ENCODE measurements at places on chromosomes 5 and 9.

DNA sequence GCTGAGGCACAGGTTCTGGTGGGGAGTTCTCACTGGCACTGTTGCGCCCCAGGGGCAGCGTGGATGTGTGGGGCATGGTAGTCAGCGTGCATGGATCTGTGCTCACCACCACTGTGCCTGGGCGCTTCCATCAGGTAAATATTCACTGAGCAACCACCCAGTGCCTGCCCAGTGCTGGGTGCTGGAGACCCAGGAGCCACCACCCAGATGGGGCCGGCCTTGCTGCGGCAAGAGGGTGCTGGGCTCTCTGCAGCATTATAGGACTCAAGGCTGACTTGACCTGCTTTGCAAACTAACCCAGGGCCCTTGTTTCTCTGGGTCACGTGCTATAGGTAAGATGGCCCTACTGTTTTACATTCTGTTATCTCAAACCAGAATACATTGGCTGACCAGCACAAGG lies 60.5 kb downstream of the DAP start:
- DNase-seq: no peak

GRCh38 chr5:50663636-50664035 lies 2.8 kb upstream of the PARP8 start:
- peak; percentile 23 for DNase-seq

GRCh38 chr5:172082180-172082579 lies 75.7 kb upstream of the FBXW11 start:
- no peak for DNase-seq

DNA sequence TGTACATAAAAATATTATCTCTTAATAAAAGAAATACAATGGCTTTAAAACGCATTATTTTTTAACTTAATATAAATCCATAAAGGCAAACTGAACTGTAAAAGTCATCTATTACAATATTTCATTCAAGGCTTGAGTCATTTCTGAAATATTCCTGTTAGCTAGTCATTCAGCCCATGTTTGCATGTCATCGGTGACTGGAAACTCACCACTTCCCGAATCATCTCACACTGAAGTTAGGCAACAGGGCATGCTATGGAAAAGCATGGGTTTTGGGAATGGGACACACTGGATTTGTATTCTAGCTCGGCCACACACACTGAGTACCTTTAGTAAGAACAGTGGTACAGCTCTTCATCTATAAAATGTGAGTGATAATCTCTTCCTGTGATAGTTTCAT lies 691.1 kb upstream of the C9orf72 start:
- DNase-seq: no peak

GRCh38 chr5:40554813-40555212 lies 124.9 kb upstream of the PTGER4 start:
- DNase-seq: no peak

- DNase-seq: no peak
Observed at GRCh38 chr5:149015126-149015525, 47.7 kb downstream of the SH3TC2 start.

- DNase-seq: no peak
Observed at GRCh38 chr9:98374385-98375051, 119.1 kb upstream of the TBC1D2 start.

DNA sequence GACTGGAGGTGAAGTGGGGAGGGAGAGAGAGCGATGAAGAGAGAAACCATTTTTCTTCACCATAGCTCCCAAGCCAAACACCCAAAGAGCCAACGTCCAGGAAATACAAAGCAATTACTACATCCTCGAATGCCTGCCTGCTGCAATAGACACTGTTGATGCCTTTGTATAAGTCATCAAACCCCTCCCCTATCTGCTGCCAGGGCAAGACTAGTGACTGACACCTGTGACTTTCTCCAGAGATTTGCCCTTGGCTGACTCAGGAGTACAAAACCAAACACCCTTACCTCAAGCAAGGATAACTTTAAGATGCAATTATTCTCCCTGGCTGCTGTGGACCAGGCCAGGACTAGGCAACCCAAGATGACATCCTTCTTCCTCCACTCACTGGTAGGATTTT lies 81.8 kb upstream of the RASA1 start:
- DNase-seq: no peak

GRCh38 chr9:127634698-127635097 lies 22.6 kb downstream of the STXBP1 start:
- DNase-seq: no peak

GRCh38 chr5:123180178-123180577 lies 91.1 kb downstream of the PRDM6 start:
- no peak for DNase-seq

DNA sequence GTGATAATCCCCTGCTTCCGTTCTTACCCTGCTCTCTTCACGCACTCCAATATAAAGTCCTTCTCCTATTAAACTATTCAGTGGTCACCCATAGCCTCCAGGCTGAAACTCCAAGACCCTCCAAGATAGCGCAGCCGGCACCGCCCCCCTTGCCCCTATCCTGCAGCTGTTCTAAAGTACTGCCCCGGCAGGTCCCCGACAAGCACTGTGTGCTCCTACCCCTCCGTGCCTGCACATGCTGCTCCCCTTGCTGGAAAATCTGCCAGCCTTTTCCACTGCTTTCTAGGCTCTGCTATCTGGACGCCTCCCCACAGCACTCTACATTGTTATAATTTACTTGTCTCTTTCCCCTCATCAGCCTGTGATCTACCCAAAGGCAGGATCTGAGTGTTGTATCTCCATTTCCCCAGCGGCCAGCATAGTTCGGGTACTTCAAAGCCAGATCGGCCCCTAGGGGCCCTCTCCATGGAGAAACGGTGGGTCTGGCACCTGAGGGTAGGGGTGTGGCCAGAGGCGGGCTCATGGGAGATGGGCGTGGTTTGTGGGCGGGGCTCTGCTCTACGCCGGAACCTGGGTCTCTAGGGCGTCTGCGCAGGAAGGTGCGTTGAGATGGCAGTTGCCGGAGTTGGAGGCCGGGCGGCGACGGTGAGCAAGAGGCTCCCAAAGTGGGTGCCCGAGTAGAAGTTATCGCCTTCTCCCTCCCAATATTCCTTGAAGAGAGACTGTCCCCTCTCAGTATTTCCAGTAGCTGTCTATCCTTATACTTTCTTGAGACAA lies 83.5 kb upstream of the RUSC2 start:
- no peak for DNase-seq

DNA sequence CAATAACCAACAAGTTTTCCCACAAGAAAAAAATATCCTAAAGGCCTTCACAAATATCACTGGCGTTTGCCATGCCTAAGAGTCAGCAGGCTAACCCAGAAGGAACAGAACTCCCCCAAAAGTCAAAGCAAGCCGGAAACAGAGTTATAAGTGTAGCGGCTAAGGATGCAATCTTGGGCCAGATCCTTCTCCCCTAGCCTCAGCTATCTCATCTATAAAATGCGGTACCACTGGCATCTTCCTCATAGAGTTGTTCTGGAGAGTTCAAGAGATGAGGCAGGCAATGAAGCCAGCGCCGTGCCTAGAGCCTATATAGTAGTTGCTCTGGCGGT lies 632 bp downstream of the DPM2 start:
- no peak for DNase-seq

DNA sequence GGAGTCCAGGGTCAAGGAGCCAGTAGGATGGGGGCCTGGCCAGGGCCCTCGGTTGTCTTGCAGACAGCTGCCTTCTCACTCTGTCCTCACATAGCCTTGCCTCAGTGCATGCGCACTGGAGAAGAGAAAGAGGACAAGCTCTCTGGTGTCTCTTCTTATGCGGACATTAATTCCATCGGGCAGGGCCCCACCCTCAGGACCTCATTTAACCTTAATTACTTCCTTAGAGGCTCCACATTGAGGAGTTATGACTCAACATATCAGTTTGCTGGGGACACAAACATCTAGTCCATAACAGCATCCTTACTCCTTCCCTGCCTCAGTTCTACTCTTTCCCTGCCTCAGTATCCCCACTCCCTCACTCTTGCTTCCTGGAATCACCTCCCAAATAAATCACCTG lies 78.4 kb downstream of the FRMD3 start:
- DNase-seq: no peak

DNA sequence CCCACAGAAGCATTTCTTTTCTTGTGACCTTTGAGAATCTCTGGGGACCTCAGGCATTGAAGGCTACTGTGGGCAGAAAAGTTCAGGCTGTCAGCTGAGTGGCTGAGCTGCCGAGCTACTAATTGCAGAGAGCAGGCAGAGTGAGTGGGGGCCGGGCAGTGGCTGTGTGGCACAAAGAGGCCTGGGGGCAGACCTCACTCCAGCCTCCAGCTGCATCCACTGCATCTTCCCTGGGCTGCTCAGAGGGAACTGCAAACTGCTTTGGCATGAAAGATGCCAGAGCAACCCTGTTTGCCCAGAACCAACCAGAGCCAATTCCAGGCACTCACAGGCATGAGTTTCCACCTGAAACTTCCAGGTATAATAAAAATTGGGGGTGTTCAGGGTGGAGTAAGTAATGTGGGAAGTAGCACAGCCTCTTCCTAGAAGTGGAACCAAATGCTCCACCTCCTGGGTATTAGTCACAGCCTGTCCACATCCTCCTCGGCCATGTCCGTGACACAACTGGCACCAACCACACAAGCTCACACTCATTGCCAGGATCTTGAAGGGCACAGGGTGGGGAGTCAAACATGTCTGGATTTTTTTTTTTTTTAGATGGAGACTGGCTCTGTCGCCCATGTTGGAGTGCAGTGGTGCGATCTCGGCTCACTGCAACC lies 548.9 kb downstream of the BNC2 start:
- DNase-seq: no peak

- DNase-seq: no peak
Observed at GRCh38 chr5:59282726-59283125, 610.8 kb downstream of the PDE4D start.

- DNase-seq: no peak
Observed at GRCh38 chr5:177378884-177379883, 5.0 kb upstream of the SLC34A1 start.

- DNase-seq: peak; percentile 0
Observed at GRCh38 chr5:103066326-103066725, 53.6 kb downstream of the GIN1 start.

DNA sequence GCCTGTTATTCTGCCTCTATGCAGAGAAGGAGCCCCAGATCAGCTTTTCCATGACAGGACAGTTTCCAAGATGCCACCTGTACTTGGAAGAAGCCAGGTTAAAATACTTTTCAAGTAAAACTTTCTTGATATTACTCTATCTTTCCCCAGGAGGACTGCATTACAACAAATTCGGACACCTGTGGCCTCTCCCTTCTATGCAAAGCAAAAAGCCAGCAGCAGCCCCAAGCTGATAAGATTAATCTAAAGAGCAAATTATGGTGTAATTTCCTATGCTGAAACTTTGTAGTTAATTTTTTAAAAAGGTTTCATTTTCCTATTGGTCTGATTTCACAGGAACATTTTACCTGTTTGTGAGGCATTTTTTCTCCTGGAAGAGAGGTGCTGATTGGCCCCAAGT lies 301 bp upstream of the IL4 start:
- DNase-seq: no peak

DNA sequence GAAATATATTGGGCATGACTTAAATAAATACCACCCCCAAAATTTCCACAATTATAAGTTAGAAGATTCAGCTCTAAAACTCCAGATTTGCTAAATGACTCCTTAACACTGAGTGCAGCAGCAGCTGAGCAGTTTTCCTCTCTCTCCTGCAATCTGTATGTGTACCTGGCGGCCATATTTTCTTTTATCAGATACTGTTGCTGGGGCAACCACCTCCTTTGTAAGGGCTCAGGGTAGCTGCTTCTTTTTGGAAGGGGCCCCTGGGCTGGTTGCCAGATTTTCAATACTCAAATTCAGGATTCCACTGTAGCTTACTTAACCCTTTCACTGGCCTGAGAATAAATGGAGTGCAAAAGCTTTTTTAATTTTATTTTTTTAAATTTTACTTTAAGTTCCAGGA lies 197.0 kb downstream of the TAF11L14 start:
- no peak for DNase-seq

Data from GDM1 (cell line).